ENCODE measurements at places on chromosomes 12 and 14. TPM values are rescaled to one million over a fixed set of nuclear protein-coding genes. Genes with fewer than 3 reads are reported as not detected.

GRCh38 chr12:98373025-98373554 lies 142.3 kb upstream of the TMPO start:
- H3K27ac ChIP-seq = no peak overlapping the region
- no peaks in the 10 kb centered on the region for H3K27me3 ChIP-seq
- DNase-seq = no peak
- no peaks in the 10 kb centered on the region for H3K4me1 ChIP-seq
- no peak overlapping the region for H3K4me3 ChIP-seq

Gene LTBR
- 311 TPM for total RNA-seq

Gene CIROP
- not detected for total RNA-seq

DNA sequence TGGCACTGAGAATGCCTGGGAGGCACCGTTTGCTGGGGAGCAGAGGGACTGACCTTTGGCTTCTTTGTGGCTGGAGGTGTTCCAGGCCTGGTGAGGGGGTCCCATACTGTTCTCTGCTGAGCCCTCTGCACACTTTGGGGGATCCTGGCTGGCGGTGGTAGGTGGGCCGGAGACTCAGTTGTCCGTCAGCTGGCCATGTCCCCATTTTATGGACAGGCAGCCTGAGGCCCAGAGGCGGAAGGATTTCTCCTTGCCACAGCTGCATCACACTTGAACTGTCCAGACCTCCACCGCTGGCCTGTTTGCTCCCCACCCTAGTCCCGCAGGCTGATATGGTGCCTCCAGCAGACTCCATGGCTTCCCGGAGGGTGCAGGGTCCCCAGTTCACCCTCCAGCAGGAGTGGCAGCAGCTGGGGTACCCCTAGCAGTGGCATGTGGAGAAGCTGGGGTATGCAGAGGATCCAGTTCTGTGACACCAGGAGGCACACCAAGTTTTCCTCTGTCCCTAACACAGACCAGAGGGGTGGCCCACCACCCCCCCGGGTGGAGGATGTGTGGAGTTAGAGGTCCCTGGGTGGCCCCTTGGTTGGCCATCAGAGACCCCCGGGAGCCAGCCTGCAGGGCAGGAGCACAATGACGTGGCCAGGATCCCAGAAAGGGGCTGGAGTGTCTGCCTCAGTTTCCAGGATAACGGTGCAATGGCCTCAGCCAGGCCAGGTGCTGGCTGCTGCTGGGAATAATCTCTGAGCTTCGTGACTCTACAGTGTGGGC lies 14.8 kb downstream of the SLC25A29 start:
- no peaks in the 10 kb centered on the region for H3K4me1 ChIP-seq
- no peaks in the 10 kb centered on the region for H3K27me3 ChIP-seq
- peaks cover 17% of the 10 kb centered on the region for H3K36me3 ChIP-seq
- no peak overlapping the region for H3K4me3 ChIP-seq
- H3K27ac ChIP-seq = no peak overlapping the region
- no peak for DNase-seq

- no peaks in the 10 kb centered on the region for H3K36me3 ChIP-seq
- no peak for DNase-seq
- no peak overlapping the region for H3K27ac ChIP-seq
- H3K4me3 ChIP-seq = no peak overlapping the region
- no peaks in the 10 kb centered on the region for H3K4me1 ChIP-seq
These were observed 62.5 kb upstream of the TBX3 start for GRCh38 chr12:114746297-114747011.

Gene AQP6
- total RNA-seq = not detected

Gene PEBP1
- total RNA-seq = 516 TPM

Gene PSMB11
- not detected for total RNA-seq

- no peaks in the 10 kb centered on the region for H3K27me3 ChIP-seq
- no peaks in the 10 kb centered on the region for H3K36me3 ChIP-seq
- H3K4me1 ChIP-seq = no peaks in the 10 kb centered on the region
- peak; percentile 78 for DNase-seq
These were observed 21.1 kb upstream of the KRT8 start for GRCh38 chr12:52925717-52926595.

DNA sequence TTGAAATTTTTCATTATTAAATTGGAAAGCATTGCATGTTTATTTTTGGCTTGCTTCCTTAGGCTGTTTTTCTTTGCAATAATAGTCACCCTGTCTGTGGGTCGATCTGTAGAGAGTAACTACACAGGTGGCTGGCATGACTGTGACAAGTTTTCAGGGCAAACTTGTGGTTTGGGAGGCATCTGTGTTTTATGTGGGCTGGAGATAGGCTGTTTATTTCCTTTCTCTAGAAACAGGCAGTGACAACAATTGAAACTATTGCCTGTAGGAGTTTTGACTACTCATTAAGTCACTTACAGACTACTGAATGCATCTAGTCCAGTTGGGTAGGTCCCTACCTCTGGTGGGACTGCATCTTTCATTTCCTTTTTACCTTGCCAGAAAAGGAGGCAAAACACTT lies 155.6 kb downstream of the DYRK2 start:
- no peak for DNase-seq
- no peaks in the 10 kb centered on the region for H3K4me1 ChIP-seq
- H3K27ac ChIP-seq = no peak overlapping the region
- no peak overlapping the region for H3K4me3 ChIP-seq
- H3K27me3 ChIP-seq = no peaks in the 10 kb centered on the region

GRCh38 chr14:32375663-32376062 lies 46.6 kb downstream of the AKAP6 start:
- H3K27me3 ChIP-seq = no peaks in the 10 kb centered on the region
- H3K27ac ChIP-seq = no peak overlapping the region
- H3K4me1 ChIP-seq = no peaks in the 10 kb centered on the region
- H3K36me3 ChIP-seq = no peaks in the 10 kb centered on the region

GRCh38 chr12:30661210-30661609 lies 34.5 kb downstream of the IPO8 start:
- no peak overlapping the region for H3K4me3 ChIP-seq
- no peaks in the 10 kb centered on the region for H3K36me3 ChIP-seq
- no peak for DNase-seq
- H3K27ac ChIP-seq = no peak overlapping the region
- no peaks in the 10 kb centered on the region for H3K27me3 ChIP-seq
- H3K4me1 ChIP-seq = no peaks in the 10 kb centered on the region

DNA sequence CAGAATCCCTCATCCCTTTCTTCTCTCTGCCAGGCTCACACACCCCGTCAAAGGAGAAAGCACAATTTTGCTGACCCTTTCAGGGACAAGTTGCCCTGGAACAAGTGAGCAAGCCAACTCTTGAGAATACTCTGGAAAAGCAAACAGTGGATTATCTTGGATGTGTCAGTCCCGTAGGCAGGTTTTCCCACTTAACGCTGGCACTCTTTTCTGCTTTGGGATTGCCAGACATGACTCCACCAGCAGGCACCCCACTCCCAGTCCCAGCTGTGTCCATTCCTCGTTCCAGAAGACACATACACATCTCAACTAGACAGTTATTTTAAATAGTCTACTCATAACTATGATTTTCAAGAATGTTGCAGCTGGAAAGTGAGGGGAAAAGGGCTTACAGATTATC lies 145.5 kb upstream of the CDKN3 start:
- H3K27ac ChIP-seq = no peak overlapping the region
- H3K36me3 ChIP-seq = no peaks in the 10 kb centered on the region
- DNase-seq = no peak
- H3K27me3 ChIP-seq = no peaks in the 10 kb centered on the region
- H3K4me1 ChIP-seq = no peaks in the 10 kb centered on the region

- H3K27me3 ChIP-seq = no peaks in the 10 kb centered on the region
- H3K36me3 ChIP-seq = no peaks in the 10 kb centered on the region
These were observed 1.7 kb upstream of the RAD52 start for GRCh38 chr12:951176-951575.

- H3K27me3 ChIP-seq = no peaks in the 10 kb centered on the region
- no peak overlapping the region for H3K27ac ChIP-seq
- H3K4me1 ChIP-seq = no peaks in the 10 kb centered on the region
- H3K36me3 ChIP-seq = no peaks in the 10 kb centered on the region
These were observed 147.2 kb downstream of the DACT1 start for GRCh38 chr14:58784931-58785330.

Gene FAM186B
- 0.35 TPM for total RNA-seq

Gene LRRC43
- not detected for total RNA-seq

DNA sequence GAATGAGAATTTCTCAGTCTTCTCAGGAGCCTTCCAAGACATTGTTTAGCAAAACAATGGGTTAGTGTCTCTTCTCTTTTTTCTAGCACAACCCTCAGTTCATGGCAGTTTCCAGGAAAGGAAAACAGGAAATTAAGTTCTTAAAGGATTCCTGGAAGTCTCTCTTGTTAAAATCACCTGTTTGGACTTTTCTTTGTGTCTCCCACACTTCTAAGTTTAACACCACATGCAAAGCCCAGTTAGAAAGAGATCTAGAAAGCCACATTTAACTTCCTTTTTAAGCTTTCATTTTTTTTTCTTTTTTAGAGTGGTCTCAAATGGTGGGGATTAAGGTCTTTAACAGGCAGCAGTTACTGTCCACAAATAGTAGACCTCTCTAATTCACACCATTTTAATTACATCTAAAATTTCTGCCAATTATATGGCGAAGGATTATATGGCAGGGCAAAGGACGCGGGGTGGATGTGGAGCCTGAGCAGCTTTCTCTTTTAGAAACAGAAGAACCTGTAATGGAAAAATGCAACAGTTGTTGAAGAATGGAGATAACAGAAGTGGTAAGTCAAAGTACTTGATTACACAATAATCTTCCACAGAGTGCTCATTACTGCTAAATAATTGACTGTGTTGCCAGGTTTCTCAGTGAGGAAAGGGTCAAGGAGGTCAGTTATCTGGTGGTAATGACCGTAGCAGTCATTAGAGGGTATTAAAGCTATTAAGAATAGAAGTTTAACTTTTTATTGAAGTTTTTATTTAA lies 298.6 kb downstream of the AKAP6 start:
- H3K36me3 ChIP-seq = no peaks in the 10 kb centered on the region
- no peak overlapping the region for H3K27ac ChIP-seq
- H3K4me1 ChIP-seq = no peaks in the 10 kb centered on the region
- H3K4me3 ChIP-seq = no peak overlapping the region
- DNase-seq = no peak

Gene PLEKHD1
- not detected for total RNA-seq

GRCh38 chr14:102262929-102263462 lies 42.0 kb downstream of the MOK start:
- no peak overlapping the region for H3K4me3 ChIP-seq
- no peaks in the 10 kb centered on the region for H3K4me1 ChIP-seq
- H3K36me3 ChIP-seq = no peaks in the 10 kb centered on the region
- no peak for DNase-seq
- H3K27ac ChIP-seq = no peak overlapping the region

Gene SLC6A13
- 0.80 TPM for total RNA-seq

GRCh38 chr12:49968471-49968870 lies 4.3 kb upstream of the AQP6 start:
- H3K27ac ChIP-seq = no peak overlapping the region
- H3K36me3 ChIP-seq = no peaks in the 10 kb centered on the region
- no peaks in the 10 kb centered on the region for H3K27me3 ChIP-seq
- H3K4me1 ChIP-seq = no peaks in the 10 kb centered on the region
- no peak overlapping the region for H3K4me3 ChIP-seq

Gene RTL1
- total RNA-seq = not detected

DNA sequence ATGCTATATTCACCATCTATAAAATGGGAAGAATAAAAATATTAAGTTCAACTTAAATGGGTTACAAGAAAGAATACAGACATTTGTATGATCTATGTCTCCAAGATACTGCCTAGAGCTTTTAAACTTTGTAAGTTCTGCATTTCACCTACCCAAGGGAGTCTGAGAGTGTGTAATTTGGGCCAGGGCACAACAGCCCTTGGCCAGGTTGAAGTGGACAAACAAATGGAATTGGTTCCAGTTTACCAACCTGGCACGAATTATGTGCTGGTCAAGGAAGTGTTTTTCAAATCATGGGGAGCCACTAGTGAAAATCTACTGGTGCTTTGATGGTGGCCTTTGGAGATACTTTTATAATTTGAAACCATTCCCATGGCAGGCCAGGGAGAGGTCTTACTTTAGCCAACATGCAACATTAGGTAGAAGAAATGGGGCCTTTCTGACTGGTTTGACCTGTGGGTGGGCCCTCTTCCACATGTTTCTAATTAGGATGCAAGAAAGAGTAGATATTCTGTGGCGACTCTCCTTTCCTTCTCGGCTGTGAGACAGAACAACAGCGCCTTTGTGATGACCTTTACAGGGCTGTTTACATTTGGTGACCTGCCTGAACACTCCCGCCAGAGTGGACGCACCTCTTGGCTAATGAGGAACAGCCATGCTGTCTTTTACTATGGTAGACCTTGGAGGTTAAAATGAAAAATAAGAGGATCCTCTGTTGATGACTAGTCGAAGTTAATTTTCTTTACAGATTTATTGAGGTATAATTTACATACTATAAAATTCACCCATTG lies 476.6 kb downstream of the ZFP36L1 start:
- H3K27ac ChIP-seq = no peak overlapping the region
- DNase-seq = no peak
- no peaks in the 10 kb centered on the region for H3K4me1 ChIP-seq
- H3K4me3 ChIP-seq = no peak overlapping the region
- H3K27me3 ChIP-seq = no peaks in the 10 kb centered on the region
- H3K36me3 ChIP-seq = no peaks in the 10 kb centered on the region

Gene ASPG
- not detected for total RNA-seq

Gene DDX54
- 126 TPM for total RNA-seq

- H3K27ac ChIP-seq = peak overlapping the region; percentile 40
- H3K27me3 ChIP-seq = no peaks in the 10 kb centered on the region
- no peaks in the 10 kb centered on the region for H3K36me3 ChIP-seq
- no peak overlapping the region for H3K4me3 ChIP-seq
- no peaks in the 10 kb centered on the region for H3K4me1 ChIP-seq
These were observed 53.9 kb downstream of the WNK1 start for GRCh38 chr12:806200-806791.

Gene FOXN4
- not detected for total RNA-seq

DNA sequence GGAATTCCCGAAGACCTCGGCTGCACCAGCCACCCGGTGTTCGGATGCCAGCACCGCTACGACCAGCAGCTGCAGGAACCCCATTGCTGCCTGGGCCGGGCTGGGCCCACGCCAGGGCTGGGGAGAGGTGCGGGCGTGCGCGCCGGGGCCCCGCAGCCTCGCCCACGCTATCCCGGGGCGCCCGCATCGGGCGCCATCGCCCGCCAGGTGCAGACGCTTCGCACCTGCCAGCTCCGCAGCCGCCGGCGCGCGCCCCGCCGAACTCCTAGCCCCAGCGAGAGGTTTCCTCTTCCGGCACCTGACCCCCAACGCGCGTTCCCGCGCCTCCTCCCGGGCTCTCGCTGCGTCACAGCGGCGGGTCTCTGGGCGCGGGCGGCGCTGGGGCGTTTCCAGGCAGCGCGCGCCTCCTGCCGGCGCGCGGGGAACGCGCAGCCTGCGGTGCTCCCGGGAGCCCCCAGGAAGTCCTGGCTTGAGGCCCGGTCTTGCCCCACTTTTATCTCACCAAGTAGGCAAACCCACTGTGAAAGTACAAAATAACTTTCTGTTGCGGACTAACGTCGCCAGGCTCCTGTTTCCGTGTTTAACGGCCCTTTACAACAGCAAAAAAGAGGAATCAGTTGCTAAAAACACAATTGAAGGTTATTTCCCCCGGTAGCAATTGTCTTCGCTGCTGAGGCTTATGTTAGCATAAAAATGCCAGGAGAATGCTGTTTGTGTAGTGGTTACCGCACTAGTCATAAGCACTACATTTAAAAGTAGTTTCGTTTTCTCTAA lies at the start of gene TM7SF3:
Gene TM7SF3, minus strand, starts transcription at position 300 of the 774 bp plus-strand sequence. Its CDS starts 216 bp downstream, at position 84.
- H3K4me1 ChIP-seq = no peaks in the 10 kb centered on the region
- no peaks in the 10 kb centered on the region for H3K27me3 ChIP-seq
- H3K27ac ChIP-seq = peak within 1 kb of the TSS; percentile 95
- peak; percentile 96 for DNase-seq
- peak within 1 kb of the TSS; percentile 89 for H3K4me3 ChIP-seq

Gene GPR33
- not detected for total RNA-seq

All from Peyer's patch (tissue), 4 donors.